ENCODE measurements at places on chromosomes 3 and 15.

DNA sequence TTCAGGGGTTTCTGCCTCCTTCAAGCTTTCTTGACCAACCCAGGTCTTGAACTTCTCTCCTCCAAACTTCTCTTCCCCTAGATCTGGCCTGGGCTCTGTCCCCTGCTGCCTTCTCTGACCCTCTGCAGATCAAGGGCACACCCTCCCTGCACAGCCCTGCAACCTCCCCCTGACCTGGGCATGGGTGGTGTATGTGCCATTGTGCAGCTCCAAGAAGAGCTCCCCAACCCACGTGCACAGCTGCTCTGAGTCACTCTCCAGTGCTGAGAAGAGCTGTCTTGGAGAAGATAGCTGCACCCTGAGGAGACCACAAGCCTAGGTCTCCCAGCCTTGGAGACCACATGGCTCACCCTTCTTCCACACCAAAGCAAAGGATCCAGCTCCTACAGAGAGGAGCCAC lies 8.0 kb downstream of the MAN2C1 start:
- peak; percentile 48 for DNase-seq

DNA sequence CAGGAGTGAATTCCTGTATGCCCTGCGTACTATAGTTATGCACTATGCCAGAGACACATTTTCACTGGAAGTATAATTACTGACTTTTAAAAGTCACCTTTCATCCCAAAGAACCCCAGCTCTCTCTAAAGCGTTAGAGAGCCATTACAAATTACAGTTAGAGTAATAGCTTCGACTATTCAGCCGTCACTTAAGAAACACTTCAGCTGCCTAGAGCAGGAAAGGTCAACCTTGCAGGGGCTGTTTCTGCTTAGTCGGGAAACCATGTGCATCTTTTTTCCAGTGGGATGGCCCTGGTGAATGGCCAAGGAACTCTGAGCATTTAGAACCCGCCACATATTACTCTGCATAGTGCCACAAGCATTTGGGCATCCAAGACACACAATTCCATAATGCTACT lies 235.9 kb downstream of the ARRDC4 start:
- no peak for DNase-seq

DNA sequence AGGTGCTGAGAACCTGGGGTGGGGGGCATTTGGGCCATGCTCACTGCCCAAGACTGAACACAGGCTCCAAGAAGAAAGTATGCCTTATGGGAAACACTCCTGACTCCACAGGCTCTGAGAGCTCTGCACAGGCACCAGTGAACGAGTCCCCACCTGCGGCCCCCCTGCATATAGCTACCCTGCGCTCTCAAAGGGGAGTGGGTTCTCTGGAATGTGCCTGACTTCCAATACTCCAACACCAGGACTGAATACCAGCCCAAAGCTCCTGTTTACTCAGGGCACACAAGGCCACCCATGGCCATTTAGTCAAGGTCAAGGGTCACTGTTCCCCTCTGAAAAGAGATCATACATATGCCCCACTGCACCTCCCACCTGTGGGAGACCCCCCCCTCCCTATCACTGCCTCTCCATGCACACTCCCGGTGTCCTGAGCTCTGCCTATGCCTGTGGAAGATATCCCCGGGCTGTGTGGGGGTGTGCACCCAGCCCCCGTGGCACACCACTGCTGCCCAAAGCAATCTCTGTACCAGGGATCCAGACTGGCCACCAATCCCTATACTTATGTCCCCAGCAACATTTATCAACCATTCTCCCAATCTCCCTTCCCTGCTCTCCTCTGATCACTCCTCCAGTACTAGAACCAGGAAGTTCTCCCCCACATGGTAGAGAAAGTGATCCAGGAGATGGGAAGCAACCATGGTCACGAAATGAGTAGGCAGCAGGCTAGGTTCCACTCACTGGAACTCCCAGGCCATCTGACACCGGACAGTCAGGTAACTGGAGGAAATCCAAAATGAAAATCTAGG lies 1.5 kb upstream of the PLXNB1 start:
- DNase-seq = no peak

GRCh38 chr3:196837819-196838420 lies 29.8 kb upstream of the SENP5 start:
- DNase-seq = peak; percentile 72

- no peak for DNase-seq
Measured at GRCh38 chr3:111210003-111210711, 138.5 kb downstream of the NECTIN3 start.

- peak; percentile 52 for DNase-seq
Measured at GRCh38 chr15:51846463-51847230, 17.2 kb downstream of the TMOD3 start.

- no peak for DNase-seq
Measured at GRCh38 chr3:5498981-5499380, 311.5 kb downstream of the EDEM1 start.

DNA sequence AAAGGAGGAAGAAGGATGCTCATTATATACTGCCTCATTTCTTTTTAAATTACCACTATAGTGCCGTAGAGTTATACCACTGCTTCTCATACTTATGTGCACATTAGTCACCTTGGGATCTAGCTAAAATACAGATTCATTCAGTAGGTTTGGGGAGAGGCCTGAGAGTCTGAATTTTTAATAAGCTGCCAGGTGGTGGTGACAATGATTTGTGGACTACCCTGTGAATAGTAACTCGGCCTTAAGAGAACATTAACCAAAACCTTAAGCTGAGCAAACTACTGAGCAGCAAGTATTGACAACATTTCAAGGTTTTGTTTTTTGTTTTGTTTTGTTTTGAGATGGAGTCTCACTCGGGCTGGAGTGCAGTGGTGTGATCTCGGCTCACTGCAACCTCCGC lies 19.8 kb downstream of the UBA5 start:
- peak; percentile 40 for DNase-seq

DNA sequence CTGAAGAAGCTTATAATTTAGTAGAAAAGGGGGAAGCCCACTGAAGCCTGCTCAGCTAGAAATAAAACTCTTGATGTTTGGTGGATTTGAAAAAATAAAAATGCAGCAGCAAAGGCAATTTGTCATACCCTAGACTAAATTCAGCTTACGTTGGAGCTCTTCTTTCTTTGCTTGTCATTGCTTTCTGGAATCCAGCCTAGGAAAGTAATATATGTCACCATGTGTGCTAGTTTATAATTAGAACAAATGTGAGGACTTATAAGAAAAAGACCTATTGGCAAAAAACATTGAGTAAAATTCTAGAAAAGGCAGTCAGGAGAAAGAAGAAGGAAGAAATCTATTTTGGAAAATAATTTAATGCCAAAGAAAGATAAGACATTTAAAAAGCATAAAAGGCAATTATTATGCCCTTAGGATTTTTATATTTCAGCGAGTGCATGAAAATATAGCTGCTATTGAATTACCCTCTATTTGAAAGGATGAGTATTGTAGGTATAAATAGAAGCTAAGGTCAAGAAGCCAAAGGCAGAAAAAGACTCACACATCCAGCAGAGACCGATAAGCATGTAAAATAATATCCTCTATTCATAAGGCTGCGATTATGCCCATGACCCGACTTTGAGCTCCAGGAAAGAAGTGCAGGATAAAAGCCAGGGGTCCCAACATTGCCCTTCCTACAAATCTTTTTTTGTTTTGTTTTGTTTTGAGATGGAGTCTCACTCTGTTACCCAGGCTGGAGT lies 10.6 kb upstream of the BTBD1 start:
- DNase-seq = peak; percentile 56
